Stimulated activated naive CD4-positive, alpha-beta T cell treated with Interleukin-2 at 50 U/mL for 16 hours (primary cell): ENCODE measurements at places on chromosomes 3 and 15.

DNA sequence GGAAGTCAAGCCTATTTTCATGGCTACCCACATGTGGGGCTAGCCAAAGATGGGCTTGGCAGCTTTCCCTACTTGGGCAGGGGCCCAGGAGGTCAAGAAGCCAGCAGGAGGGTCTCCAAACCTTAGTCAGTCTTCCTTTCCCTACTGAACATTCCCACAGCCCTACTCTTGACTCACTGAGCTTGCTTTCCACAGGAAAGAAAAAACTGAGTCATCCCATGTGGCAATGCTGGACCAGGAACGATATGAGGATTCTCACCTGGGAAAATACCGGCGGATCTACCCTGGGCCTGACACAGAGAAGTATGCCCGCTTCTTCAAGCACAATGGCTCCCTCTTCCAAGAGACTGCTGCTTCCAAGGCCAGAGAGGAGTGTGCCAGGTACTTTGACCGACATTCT lies 3.7 kb upstream of the NGRN start:
- DNase-seq = no peak

GRCh38 chr15:101568309-101568708 lies 78.8 kb upstream of the PCSK6 start:
- no peak for DNase-seq

GRCh38 chr15:100307241-100308212 lies 34.2 kb downstream of the ADAMTS17 start:
- DNase-seq = no peak

- no peak for DNase-seq
These were observed 165.8 kb upstream of the SEMA6D start for GRCh38 chr15:47551546-47551945.

GRCh38 chr3:30342318-30343060 lies 263.9 kb upstream of the TGFBR2 start:
- DNase-seq = no peak

GRCh38 chr15:95086531-95087252 lies 855.3 kb downstream of the MCTP2 start:
- no peak for DNase-seq

DNA sequence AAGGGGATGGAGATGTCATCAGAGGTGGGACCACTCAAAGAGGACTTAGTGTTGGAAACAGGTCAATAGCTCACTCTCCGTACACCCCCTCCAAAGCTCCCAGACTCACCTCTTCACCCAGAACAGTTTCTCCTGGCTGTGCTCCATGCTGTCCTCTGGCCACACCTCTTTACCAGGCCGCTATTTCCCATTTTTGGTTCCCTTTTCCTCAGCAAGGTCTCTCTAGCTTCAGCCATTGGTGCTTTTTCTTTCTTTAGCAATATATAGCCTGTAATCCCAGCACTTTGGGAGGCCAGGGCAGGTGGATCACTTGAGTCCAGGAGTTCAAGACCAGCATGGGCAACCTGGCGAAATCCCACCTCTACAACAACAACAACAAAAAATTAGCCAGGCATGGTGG lies 123.6 kb upstream of the SMAD3 start:
- no peak for DNase-seq

GRCh38 chr3:139561255-139561817 lies 21.8 kb upstream of the RBP1 start:
- no peak for DNase-seq

- no peak for DNase-seq
These were observed 97.6 kb upstream of the RASGRP1 start for GRCh38 chr15:38662033-38662802.

GRCh38 chr3:97353176-97353575 lies 411.4 kb upstream of the ARL6 start:
- no peak for DNase-seq

GRCh38 chr3:98073486-98073885 lies 13.5 kb upstream of the OR5AC2 start:
- no peak for DNase-seq
